GM19239 (cell line): ENCODE measurements at places on chromosomes 1 and 21.
A peak's percentile ranks its signal among the peaks of the same experiment; 100 is the strongest.

GRCh38 chr21:15449556-15449955, 280.2 kb upstream of the USP25 start:
- DNase-seq = no peak

- DNase-seq = no peak
Observed at GRCh38 chr21:16076465-16076864, 346.7 kb downstream of the USP25 start.

DNA sequence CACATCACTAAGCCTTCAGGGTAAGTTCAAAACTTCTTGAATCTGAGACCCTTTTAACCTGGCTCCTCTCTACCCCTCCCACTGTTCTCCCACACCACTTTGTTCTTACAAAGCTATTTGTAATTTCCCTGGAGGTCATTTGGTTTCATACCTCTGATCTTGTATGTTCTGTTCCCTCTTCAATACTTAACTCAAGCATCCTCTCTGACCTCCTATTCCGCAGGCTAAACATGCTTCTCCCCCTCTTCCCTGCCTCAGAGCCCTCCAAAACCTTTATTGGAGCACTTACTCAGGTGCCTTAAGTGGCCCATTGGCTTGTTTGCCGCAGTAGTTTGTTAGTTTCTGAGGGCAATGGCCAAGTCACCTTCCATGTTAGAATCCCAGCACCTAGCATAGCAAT, 54.8 kb downstream of the SSX2IP start:
- DNase-seq = no peak

DNA sequence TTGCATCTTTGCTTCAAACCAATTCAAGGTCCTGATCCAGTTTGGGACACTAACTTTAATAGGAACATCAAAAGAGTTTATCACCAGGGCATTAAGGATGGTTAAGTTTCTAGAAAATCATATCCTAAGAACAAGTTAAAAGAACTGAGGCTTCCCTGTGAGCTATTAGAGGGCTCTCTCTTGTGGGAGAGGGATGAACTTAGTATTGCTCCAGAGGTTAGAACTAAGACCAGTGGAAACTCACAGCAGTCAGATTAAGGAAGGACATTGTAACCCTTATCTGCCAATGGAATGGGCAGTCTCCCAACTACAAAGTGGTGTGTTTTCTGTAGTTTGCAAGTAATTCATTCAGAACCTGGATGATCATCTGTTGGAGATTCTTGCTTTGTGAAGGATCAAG, 36.8 kb downstream of the UBE2U start:
- DNase-seq = no peak

GRCh38 chr1:167066333-167067122, 23.6 kb downstream of the GPA33 start:
- DNase-seq = peak; percentile 85

- no peak for DNase-seq
Observed at GRCh38 chr21:26505211-26505610, 67.9 kb downstream of the CYYR1 start.

DNA sequence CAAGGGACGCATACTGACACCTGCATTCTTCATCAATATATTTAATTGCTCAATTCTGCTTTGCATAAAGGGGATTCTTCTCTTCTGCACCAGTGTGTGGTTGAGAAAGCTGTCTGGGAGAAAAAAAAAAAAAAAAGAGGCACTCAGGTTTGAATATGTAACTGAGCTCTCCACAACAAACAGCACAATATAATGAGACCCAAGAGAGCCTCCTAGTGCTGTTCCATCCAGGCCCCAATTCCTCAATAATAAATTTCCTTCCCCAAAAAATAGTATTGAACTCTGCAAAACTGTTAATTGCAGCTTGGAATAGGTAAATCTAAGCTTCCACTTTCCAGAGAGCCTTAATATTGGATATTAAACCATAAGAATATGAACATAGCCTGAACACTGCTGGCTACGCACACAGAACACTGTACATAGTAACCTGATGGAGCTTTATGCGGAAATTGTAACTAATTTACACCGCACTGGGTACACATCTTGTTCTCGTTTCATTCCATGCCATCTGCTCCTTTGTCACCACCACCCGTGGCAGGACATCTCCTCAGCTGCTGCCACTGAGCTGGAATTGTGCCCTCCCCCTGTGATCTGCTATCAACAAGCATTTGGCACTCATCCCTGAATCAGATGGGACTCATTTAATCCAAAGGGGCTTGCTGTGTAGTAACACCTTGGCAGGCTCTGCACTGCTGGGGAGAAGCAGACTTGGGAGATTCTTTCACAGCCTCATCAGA, 272.0 kb downstream of the HHIPL2 start:
- DNase-seq = no peak

GRCh38 chr1:84538599-84538998, 32.2 kb upstream of the GNG5 start:
- no peak for DNase-seq

- DNase-seq = no peak
Observed at GRCh38 chr1:245503548-245503947, 348.8 kb downstream of the KIF26B start.

- no peak for DNase-seq
Observed at GRCh38 chr1:194309697-194310096, 1123.3 kb upstream of the B3GALT2 start.

DNA sequence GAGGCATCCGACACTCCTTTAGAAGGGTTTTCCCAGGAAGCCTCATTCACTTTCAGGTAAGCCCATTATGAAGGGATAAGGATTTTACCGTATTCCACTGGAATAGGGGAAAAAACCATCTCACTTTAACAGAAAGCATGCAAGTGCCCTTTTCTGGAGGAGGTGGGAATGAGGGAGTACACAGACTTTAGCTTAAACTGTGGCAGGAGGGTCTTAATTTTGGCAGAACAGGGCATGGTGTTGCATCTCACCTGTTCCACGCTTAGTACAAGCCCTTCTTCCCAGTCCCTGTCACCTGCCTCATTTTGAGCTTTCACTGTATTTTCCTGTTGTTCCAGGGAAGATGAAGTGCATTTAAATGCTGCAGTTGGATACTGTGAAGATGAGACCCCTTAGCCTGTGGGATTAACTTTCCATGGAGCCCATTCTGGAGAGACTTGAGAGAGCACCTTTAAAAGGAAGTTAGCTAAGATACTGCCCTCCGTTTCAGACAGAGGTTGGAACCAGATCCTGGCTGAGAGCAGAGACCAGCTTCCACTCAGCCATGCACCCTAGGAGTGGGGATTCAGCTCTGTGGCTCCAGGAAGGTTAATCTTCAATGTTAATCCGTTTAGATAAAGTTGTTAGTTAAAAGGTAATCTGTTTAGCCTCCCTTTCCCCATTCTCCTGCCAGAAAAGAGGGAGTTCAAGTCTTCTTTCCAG, 42.6 kb downstream of the PBX1 start:
- no peak for DNase-seq

- DNase-seq = no peak
Observed at GRCh38 chr1:36880155-36881067, 153.9 kb downstream of the GRIK3 start.

DNA sequence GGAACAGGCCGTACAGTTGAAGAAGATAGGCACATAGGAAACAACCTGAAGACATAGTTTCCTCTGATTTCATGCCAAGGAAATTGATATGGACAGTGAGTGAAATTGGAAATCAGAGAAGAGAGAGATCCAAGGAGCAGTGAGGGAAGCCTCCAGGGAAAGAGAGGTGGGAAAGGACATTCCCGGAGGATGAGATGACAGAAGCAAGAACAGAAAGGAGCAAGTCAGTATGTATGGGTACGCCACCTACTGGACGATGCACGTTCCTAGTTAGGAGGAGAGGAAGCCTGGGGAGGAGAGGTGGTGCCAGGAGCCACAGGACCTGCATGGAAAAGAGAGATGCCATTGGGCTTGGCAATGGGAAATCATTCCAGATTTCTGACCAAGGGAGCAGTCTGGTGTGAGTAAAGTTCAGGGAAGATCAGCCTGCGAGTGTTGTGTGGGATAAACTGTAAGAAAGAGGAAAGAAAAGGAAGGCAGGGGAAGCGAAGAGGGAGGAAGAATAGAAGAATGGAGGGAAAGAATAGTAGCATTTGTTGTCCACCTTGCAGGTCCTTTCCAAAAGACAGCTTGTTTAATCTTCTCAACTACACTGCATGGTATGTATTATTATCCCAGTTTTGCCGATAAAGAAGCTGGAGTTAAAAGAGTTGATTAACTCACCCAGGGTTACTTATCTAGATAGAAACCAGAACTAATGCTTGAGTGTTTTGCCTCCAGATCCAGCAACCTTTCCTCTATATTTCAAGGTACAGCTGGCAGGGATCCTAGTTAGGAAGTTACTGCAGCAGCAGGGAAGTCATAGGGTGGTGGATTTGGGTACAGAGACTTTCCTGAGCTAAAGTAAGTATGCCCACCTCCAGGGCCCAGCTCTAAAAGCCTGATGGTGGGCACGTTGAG, 27.4 kb downstream of the C1orf116 start:
- peak; percentile 27 for DNase-seq

DNA sequence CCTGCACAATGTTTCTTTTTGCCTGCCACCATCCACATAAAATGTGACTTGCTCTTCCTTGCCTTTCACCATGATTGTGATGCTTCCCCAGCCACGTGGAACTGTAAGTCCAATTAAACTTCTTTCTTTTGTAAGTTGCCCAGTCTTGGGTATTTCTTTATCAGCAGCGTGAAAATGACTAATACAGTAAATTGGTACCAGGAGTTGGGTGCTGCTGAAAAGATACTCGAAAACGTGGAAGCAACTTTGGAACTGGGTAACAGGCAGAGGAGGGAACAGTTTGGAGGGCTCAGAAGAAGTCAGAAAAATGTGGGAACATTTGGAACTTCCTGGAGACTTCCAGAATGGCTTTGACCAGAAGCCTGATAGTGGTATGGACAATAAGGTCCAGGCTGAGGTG, 425.3 kb downstream of the GPATCH2 start:
- no peak for DNase-seq

DNA sequence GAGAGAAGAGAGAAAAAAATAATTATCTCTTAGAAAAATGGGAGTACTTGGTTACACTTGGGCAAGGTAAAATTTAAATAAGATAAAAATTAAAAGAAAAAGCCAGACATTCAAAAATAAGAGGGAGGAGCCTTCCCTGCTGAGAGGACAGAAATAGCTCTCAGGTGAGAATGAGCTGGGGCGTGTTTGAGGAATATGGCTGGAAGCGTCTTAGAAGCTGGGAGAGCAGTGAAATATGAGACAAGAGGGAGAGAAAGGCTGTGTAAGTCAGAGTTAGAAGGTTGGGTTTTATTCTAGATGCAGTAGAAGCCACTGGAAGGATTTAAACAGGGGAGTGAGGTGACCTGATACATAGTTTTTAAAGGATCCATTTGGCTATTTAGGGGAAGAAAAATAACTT, 154.2 kb upstream of the L1TD1 start:
- no peak for DNase-seq

GRCh38 chr1:17642169-17642568, 102.7 kb downstream of the ARHGEF10L start:
- DNase-seq = no peak

DNA sequence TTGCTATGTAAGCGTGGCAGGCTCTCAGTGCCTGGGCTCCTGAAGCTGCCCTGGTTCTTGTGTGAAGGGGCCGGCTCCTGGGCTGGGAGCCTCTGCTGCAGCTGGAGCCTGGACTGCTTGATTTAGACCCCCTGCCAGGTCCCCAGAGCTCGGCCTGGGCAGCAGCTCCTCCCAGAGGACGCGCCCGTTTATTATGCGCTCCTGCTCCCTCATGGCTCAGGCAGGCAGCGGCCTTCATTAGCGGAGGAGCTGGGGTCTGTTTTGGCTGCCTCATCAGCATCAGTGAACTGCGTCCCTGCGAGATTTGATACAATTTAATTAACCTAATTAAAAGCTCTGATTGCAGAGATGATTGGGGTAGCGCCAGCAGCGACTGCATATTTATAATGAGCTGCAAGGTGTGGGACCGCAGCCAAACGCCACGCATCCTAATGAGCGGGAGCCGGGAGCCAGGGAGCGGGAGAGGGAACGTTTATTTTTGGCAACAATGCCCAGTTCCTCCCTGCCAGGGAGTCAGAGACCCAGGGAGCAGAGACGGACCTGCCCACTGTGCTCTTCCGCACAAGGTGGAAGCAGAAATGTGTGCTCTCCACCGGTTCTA, 16.6 kb downstream of the UTP11 start:
- DNase-seq = no peak

- no peak for DNase-seq
Observed at GRCh38 chr1:243233908-243234307, 21.2 kb downstream of the CEP170 start.

DNA sequence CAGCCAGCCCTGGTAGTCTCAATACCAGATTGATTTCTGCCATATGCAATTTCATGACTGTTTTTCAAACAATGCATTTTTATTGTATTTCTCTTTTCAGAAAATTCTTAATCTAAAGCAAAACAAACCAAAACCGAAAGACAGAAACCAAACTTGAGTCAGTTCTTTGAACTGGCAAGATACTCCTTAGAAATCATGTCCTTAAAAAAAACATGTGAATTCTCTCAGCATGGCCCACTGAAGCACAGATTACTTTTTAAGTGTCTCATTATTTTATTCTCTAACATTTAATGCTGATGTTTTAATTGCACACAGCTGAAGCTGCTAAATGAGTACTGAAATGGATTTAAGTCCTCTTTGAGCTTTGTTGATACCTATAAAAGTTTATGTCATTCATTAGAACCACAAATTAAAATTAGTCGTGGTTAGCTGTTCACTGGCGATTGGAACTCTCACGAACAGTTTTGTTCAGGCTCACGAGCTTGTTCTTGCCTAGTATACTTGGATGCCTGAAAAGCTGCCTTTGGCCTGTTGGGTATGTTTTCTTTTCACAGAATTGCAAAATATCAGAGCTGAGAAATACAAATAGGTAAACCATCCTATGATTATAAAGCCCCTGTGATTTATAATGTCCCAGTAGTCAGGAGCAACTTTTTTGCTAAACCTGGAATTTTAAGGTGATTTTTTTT, 87.5 kb downstream of the CAMTA1 start:
- DNase-seq = no peak

- peak; percentile 71 for DNase-seq
Observed at GRCh38 chr1:227728059-227728891, 6.8 kb downstream of the JMJD4 start.

- no peak for DNase-seq
Observed at GRCh38 chr1:29504196-29504595, 267.9 kb downstream of the PTPRU start.

GRCh38 chr21:14589855-14590563, 43.9 kb upstream of the SAMSN1 start:
- DNase-seq = no peak

DNA sequence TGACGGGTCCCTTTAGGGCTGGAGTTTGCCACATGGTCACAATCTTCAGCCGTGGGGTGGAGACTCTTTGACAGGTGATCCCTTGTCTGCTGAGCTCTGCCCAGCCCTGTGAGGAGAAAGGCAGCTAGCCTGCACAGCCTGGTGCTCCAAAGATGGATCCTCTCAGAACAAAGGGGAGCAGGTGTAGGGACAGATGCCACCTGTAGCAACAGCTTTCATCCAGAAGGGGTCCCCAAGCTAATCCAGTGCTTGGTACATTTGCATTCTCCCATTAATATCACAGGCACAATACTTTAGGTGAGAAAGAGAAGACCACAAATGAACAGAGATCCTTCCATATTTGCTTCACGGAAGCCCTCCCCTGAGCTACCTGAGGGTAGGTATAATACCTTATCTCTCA, 93.2 kb downstream of the CCDC185 start:
- no peak for DNase-seq

- DNase-seq = no peak
Observed at GRCh38 chr1:84497631-84498275, 8.4 kb upstream of the SPATA1 start.
